ENCODE measurements at places on chromosomes 11 and 22.

DNA sequence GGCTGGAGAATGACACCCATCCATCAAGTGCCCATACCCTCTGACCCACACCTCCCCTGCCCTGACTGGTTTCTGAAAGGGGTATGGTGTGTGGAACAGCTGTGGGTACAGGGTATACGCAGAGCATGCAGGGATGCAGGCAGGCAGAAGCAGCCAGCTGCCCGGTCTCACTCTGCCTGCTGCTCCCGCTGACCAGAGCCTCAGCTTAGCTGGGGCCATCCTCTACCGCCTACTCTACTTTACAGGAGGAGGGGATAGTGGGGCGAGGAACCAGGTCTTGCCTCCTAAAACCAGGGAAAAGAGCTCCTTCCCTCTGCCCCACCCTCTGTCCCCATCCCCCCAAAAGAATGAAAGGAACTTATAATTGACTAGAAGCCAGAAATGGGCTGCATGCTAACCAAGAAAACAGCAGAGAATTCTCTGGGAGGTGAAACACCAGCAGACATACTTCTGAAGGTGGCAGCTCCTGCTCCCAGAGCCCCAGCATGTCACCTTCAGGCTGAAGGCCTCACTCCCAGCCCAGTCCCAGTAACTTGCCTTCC is 13.0 kb upstream of the CHRM4 start:
- no peak for DNase-seq

DNA sequence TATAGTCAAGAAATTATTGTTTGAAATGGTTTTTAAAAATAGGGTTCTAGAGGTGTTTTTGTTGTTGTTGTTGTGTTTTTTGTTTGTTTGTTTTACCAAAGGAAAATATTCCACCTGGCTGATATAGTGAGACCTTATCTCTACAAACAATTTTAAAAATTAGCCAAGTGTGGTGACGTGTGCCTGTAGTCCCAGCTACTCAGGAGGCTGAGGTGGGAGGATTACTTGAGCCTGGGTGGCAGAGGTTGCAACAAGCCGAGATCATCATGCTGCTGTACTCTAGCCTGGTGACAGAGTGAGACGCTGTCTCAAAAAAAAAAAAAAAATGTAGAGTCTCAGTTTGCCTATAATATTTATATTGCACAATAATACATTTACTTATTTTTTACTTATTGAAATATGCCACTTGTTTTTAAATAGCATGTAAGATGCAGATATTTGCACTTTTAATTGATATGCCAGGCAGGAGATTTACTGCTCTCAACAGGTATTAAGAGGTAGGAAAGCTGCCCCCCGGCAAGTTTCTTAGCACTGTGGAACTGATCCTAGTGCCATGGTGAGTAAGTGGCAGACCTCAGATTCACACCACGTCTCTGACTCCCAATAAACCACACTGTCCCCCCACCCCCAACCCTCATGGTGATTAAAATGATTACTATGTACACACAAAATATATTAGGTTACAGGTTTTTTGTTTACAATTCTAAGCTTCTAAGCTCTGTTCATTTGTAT is 157.4 kb downstream of the TEAD1 start:
- DNase-seq, result no peak

DNA sequence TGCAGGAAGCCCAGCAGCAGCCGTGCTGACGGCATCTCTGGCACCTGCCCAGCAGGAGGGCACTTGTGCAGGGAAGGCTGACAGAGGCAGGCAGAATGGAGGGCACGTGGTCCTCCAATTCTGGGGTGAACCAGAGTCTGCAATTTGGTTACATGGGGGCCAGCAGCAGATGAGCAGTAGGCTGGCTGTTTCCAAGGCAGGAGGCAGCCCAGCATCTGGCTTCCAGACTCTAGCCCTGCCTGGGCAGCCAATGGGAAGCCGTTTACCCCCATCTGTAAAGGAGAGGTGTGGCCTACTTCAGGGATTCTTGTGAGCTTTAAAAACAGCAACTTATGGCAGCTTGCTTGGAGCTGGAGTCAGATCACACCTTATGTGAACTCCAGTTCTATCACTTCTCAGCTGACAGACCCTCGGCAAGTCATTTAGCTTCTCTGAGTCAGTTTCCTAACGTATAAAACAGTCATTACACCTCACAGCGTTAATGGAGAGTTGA is 27.9 kb upstream of the RASL10A start:
- no peak for DNase-seq

- DNase-seq, result no peak
Measured at GRCh38 chr11:86792150-86792549, 8.2 kb upstream of the PRSS23 start.

- no peak for DNase-seq
Measured at GRCh38 chr11:70843906-70844305, 408.5 kb downstream of the SHANK2 start.

GRCh38 chr11:45264839-45265515 is 21.2 kb downstream of the SYT13 start:
- DNase-seq, result no peak

- DNase-seq, result no peak
Measured at GRCh38 chr11:2270322-2271076, at the start of gene ASCL2. Gene ASCL2 (minus strand): TSS chr11:2270588. CDS start chr11:2270332, 256 bp downstream.

GRCh38 chr11:31366795-31367194 is 2.7 kb downstream of the DCDC1 start:
- DNase-seq, result no peak

- no peak for DNase-seq
Measured at GRCh38 chr22:30279046-30279788, 10.1 kb downstream of the CASTOR1 start.

DNA sequence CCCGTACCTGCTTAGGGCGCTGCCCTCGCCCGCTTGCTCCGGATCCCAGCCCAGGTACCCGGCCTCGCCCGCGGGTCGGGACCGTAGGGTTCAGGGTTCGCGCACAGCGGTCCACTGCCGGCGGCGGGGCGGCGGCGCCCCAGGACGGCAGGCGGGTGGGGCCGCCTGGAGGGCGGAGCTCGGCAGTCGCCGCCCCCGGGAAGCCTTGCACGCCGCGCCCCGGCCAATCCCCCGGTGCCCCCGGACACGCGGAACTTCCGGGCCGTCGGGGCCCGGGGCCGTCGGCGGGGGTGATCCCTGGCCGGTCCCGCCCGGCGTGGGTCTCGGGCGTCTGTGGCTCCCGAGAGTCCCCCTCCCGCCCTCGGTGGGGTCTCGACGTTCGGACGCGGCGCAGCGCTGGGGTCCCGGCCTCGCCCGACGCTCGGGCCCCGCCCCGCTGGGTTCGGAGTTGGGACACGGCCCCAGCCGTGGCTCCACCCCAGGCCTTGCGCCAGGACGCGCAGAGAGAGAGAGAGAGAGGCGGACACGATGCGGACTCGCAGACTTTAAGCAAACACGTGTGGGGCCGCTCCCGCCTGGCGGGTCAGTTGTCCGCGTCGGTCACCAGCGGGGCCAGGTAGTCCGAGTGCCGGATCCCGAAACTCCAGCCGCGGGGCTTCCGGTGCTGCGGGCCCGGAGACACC is at the start of gene TYMP:
TYMP (minus strand) TSS at position 116 of the 683 bp plus-strand sequence. CDS start 303 bp downstream, outside the sequence.
- no peak for DNase-seq

- no peak for DNase-seq
Measured at GRCh38 chr11:77074205-77074604, 7.4 kb downstream of the CAPN5 start.

GRCh38 chr11:131888230-131888855 is 517.9 kb downstream of the NTM start:
- DNase-seq, result no peak

DNA sequence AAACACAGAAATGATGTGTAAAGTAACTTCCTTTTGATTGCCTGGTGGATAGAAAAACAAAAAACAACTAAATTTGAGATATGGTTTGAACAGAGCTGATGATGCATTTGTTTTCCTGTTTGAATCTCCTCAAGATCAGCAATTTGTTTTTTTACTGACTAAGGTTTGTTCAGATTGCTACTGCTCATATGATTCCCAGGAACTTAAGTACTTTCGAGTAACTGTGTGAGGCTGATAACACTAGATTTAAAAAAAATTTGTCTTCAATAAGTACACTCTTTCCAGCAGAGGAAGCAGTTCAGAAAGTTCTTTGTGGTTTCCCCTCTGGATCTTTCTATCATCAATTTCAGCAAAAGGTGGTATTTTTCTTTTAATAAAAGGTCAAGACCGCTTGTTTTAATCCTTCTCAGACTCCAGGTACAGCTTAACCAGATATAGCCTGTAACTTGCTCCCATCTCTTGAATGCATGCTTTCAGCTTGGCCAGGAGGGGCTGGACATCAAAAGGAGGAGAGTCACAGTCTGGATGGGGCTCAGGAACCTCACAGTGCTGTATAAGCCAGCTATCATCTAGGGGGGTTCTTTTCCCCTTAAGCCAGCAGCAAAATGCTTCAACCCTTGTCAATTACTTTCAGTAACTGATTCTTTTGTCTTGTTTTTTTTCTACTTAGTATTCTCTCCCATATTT is 12.3 kb upstream of the MS4A6E start:
- no peak for DNase-seq

Data from Panc1 (cell line).